ENCODE measurements at places on chromosomes 6 and 20.

GRCh38 chr6:149752600-149753373, 3.2 kb downstream of the PCMT1 start:
- DNase-seq = no peak

- no peak for DNase-seq
Measured at GRCh38 chr6:47709160-47709559, 10.8 kb downstream of the ADGRF4 start.

GRCh38 chr6:131917763-131918649, 33.2 kb downstream of the CCN2 start:
- peak; percentile 12 for DNase-seq

- DNase-seq = no peak
Measured at GRCh38 chr6:157322792-157323254, 496 bp downstream of the TMEM242 start.

- no peak for DNase-seq
Measured at GRCh38 chr20:51259455-51259854, 236.5 kb upstream of the KCNG1 start.

- DNase-seq = no peak
Measured at GRCh38 chr6:137304020-137304780, 85.0 kb upstream of the IFNGR1 start.

- peak; percentile 54 for DNase-seq
Measured at GRCh38 chr6:83429857-83430610, 817 bp downstream of the ME1 start.

- DNase-seq = no peak
Measured at GRCh38 chr20:61556673-61557072, 304.6 kb downstream of the CDH4 start.

- no peak for DNase-seq
Measured at GRCh38 chr6:30703011-30703410, 12.2 kb upstream of the NRM start.

- DNase-seq = no peak
Measured at GRCh38 chr6:123117145-123117908, 121.3 kb downstream of the CLVS2 start.

DNA sequence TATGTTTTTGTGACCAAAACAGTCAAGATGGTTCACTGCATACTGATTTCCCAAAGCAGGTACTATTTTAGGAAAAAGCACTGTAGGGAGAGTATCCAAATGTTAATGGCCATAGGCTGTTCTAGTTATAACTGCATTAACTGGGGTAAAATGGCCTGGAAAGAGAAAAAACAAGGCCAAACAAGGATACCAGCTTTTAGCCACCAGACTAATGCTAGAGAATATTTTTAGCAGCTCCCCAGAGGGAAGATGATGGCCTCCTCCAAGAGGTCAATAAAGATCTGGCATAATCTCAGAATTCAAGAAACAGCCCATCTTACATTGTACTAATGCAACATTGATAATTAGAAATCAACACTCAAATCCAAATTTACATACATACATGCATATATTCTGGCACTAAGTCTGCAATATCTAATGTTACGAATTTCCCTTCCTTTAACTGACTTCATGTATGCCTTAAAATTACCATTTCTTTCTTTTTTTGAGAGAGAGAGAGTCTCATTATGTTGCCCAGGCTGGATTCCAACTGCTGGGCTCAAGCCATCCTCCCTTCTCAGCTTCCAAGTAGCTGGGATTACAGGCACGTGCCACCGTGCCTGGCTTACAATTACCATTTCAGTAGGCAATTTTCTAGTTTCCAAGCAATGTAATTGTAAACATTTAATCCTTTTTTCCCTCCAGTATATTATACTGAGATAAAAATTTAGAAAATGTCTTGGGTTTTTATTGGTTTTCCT, 9.3 kb downstream of the COX7A2 start:
- no peak for DNase-seq

GRCh38 chr6:10451828-10452509, 37.1 kb upstream of the TFAP2A start:
- DNase-seq = no peak

DNA sequence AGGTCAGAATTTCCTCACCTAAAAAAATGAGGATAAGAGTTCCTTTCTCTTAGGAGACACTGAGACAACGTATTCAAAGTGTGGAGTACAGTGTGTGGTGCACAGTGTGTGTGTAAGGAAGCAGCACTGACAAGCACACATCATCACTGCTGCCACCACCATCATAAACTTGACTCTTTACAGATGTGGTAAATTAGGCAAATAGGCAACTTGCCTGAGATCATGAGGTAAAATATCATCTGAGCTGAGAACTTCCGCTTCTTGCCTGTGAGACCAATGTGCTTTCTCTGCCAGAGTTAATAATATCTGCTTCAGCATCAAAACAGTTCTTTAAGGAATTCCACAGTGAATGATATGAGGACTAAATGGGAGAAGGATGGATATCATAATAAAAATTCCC, 52.7 kb downstream of the LYRM4 start:
- no peak for DNase-seq

- no peak for DNase-seq
Measured at GRCh38 chr20:2386516-2387179, 5.9 kb downstream of the TGM6 start.

DNA sequence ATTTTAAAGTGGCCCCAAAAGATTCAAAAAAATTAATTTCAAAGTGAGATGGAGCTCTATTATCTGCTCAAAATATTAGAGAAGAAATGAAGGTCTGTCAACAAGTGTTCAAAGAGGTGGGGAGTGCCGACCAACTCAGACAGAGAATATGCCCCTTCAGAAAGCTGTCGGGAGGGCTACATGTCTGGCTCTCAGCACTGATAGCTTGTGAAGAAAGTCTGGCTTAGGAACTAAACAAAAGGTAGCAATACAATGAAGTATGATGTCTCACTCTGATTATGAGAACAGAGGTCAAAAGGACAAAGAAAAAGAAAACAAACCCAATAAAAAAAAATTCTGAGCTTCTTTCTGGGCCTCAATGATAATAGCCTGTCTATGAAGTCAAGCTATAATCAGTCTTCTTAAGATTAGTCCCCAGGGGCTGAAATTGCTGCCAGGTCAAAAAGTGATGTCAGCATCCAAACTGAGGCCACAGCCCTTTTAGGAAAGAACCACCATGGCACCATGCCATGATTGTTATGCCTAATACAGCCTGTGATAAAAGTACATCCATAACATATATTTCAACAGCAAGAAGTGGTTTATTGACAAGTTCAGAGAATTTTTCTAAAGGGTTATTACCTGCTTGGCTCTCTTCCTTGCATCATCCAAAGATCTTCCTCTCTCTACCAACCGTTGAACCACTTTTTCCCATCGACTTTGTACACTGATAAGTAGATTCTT, 150.9 kb downstream of the DST start:
- DNase-seq = no peak

DNA sequence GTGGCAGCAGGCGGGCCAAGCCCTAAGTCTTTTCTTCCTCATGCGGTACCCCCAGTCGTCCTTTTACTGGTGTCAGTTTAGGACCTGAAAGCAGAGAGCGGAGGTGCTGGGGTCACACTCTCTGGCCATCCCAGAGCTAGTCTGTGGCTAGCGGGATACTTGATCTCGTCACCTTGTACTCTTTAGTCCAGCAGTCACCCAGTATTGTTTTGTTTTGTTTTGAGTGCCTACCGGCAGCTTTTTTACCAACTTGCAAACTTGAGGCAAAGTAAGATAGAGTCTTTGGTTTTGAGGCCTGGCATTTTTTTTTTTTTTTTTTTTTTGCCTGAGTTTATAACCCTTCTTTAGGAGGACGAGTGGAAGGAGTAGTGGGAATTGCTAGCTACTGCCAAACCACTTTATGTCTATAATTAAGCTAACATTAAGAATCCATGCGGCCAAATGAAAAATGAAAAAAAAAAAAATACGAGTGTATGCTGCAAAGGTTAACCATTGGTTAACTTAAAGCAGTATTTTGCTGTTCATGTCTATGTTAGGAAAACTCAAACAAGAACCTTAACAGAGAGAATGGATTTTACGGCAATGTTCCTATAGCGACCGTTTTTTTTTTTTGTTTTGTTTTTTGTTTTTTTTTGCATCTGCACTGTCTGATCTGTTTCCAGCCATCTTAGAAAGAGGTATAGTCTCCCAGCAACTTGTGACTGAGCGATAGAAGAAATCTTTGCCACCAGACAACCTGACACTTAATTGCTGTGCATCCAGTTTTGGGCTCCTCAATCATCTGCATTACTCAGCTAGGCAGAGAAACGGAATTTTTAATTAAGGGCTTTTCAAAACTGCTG, 56.9 kb downstream of the FAM217A start:
- DNase-seq = no peak

DNA sequence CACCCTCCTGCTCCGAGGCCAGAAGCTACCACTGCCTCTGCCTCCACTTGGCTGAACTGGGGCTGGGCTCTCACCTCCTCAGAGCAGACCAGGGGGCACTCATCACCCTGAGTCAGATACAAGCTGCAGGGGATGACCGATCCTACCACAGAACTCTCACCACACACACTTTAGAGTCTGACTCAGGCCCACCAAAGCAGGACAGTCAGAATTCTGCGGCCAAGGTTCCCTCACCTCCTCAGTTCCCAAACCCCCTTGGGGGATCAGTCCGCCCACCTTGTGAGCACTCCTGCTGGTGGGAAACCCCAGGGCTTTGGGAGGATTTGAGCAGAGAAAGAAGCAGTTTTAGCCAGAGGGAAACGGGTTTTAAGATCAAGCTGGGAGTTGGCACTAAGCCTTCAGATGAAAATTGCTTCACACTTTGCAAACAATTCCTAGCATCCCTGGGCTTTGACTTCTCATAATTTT, 587.8 kb upstream of the JAG1 start:
- DNase-seq = no peak

DNA sequence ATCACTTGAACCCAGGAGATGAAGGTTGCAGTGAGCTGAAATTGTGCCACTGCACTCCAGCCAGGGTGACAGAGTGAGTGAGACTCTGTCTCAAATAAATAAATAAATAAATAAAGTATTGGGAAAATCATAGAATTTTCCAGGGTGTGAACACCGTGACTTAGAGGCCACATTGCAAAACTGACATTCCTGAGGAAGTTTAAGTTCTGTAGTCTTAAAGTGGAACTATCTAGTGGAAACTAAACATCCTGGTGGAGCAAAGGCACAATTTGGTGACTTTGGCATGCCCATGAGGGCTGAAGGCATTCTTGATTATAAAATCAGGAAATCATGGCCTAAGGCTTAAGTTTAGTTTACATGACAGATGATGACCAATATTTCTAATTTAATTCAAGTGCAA, 32.7 kb upstream of the MCM3 start:
- DNase-seq = no peak

GRCh38 chr6:10528158-10528981, 7.2 kb downstream of the GCNT2 start:
- no peak for DNase-seq

DNA sequence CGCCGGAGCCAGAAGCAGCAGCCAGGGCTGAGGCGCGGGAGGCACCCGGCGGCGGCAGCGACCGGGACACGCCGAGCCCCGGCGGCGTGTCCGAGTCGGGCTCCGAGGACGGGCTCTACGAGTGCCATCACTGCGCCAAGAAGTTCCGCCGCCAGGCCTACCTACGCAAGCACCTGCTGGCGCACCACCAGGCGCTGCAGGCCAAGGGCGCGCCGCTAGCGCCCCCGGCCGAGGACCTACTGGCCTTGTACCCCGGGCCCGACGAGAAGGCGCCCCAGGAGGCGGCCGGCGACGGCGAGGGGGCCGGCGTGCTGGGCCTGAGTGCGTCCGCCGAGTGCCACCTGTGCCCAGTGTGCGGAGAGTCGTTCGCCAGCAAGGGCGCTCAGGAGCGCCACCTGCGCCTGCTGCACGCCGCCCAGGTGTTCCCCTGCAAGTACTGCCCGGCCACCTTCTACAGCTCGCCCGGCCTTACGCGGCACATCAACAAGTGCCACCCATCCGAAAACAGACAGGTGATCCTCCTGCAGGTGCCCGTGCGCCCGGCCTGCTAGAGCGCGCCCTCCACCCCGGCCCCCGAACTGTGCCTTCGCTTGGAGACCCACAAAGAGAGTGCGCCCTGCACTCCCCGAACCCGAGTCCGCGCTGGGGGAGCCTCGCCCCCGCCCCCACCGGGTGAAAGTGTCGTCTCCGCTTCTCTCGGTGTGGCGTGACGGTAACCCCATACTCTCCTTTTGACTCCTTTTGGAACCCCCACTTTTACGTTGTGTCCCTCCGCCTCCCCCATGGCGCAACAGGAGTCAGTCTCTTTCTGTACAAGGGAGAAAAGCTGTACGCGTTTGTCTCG, 1.6 kb downstream of the INSM1 start:
- peak; percentile 77 for DNase-seq

GRCh38 chr20:52483382-52483781, 291.8 kb upstream of the ZFP64 start:
- no peak for DNase-seq

GRCh38 chr6:167442245-167442644, 117.4 kb downstream of the TTLL2 start:
- DNase-seq = peak; percentile 87

DNA sequence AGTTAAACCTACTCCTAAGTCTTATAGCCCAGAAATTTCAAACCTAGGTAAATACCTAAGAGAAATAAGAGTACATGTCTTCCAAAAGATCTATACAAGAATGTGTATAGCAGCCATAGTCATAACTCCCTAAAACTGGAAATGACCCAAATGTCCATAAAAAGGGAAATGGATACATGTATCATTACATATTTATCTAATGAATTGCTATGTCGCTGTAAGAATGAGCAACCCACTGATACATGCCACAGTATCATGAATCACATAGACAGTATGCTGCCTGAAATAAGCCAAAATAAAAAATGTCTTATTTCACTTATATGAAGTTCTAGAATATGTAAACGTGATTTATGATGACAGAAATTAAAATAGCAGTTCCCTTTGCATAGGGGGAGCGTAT, 679.5 kb downstream of the MAFB start:
- DNase-seq = no peak

DNA sequence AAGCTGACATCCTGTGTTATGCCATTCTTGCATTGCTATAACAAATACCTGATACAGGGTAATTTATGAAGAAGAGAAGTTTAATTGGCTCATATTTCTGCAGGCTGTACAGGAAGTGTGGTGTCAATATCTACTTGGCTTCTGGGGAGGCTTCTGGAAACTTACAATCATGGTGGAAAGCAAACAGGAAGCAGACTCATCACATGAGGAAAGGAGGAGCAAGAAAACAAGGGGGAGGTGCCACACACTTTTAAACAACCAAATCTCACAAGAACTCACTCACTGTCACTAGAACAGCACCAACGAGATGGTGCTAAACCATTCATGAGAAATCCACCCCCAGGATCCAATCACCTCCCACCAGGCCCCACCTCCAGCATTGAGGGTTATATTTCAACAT, 143.1 kb upstream of the GGTLC1 start:
- DNase-seq = no peak

- no peak for DNase-seq
Measured at GRCh38 chr6:134458857-134459657, 141.1 kb upstream of the SGK1 start.

DNA sequence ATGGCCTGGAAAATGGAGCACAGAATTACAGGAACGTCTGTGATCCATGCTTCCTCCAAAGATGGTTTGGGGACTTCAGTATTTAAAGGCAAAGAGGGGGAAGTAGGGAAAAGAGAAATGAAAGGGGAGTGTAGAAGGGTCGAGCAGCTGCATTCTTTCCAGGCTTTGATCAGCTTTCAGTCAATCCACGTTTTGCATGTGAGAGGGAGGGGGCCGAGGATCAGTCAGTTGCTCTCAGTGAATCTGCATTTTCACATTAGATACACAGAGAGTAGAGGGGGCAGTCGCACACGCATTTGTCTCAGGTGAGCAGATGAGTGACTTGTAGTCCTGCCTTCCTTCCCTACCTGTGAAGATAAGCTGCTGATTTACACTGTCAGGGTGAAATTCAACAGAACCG, 78.8 kb downstream of the FOXF2 start:
- DNase-seq = no peak

- no peak for DNase-seq
Measured at GRCh38 chr6:35586542-35586941, 73.8 kb upstream of the TULP1 start.
